ENCODE measurements at places on chromosomes 3 and 15.
A peak's percentile ranks its signal among the peaks of the same experiment; 100 is the strongest.

- DNase-seq: no peak
These were observed 167.2 kb downstream of the POLR2M start for GRCh38 chr15:57873564-57874209.

GRCh38 chr3:61060411-61060861, 190.8 kb downstream of the FHIT start:
- no peak for DNase-seq

DNA sequence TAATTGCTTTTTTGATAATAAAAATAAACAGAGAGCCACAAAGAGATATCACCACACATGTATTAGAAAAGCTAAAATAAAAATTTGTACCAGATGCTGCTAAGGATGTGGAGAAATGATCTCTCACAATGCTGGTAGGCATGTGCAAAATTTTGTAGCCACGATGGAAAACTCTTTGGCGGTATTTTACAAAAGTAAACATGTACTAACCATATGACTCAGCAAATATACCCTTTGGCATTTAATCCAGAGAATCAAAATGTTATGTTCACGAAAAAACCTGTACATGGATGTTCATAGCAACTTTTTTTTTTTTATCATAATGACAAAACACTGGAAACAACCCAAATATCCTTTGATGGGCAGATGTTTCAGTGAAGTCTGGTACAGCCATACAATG, 261.2 kb downstream of the LPP start:
- no peak for DNase-seq

- peak; percentile 53 for DNase-seq
These were observed 141.9 kb downstream of the PGPEP1L start for GRCh38 chr15:98865397-98866339.

- DNase-seq: no peak
These were observed 147.5 kb upstream of the LRRFIP2 start for GRCh38 chr3:37321863-37322262.

- DNase-seq: no peak
These were observed 31.5 kb upstream of the FBLN2 start for GRCh38 chr3:13517253-13517977.

GRCh38 chr15:73560501-73561117, 72.6 kb downstream of the NPTN start:
- no peak for DNase-seq

Data from effector CD4-positive, alpha-beta T cell (primary cell).